Hepatocyte (in vitro differentiated cells): ENCODE measurements at places on chromosomes 1 and 21.

- no peak for DNase-seq
These were observed 27.4 kb downstream of the ELF3 start for GRCh38 chr1:202037706-202038296.

DNA sequence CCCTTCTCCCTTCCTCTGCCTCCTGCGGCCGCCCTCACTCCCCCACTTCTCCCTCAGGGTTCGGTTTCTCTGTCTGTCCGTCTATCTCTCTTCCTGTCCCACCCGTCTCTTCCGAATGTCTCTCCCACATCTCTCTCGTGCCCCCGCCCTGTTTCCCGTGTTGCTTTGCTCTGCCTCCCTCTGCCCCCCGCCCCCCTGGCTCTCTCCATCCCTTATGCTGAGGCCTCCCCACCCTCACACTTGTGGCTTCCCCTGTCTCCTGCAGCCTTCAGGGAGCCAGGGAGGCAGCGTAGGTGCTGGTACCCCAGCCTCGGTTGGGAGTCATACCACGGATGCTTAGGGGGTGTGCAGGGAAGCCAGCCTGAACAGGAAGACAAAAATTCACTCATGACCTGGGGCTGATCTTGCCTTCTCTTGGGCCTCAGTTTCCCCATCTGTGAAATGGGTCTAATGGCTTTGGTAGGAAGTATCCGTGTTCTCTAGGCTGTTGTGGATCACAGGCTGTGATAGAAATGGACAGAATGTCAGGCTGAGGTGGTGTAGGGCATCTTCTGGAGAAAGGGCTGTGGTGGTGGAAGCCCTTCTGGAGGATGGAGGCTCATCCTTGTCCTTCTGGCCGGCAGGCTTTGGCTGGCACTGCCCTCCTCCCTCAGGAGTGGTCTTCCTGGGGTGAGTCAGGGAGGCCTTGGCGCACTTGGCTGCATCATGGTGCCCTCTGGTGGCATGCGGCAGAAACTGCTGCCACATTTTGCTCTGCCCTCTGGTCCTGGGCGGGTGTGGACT lies 55.5 kb downstream of the FOXO6 start:
- peak; percentile 84 for DNase-seq

DNA sequence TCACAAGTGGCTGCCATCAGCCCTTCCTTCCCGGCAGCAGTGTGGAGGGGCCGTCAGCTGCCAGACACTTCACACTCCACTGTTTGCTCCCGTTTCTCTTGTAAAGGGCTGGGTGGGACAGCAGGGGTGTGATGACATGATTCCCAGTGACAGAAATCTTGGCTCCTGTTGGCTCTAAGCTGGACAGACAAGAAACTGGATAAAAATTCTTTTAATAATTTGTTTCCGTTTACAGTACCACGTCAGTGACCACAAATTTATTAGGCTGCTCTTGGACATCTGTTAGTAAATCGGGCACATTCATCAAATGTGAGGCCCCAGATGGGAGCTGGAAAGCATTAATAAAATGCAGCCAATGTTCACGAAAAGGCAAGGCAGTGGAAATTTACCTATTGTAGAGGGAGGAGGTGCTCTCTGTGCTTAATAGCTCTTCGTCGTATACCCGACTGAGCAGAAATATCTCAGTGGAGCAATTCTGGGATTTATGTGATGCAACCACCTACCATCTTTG lies 353.7 kb upstream of the GREM2 start:
- DNase-seq, result peak; percentile 8

- DNase-seq, result no peak
These were observed 29.0 kb downstream of the DNAH14 start for GRCh38 chr1:224958490-224958889.

DNA sequence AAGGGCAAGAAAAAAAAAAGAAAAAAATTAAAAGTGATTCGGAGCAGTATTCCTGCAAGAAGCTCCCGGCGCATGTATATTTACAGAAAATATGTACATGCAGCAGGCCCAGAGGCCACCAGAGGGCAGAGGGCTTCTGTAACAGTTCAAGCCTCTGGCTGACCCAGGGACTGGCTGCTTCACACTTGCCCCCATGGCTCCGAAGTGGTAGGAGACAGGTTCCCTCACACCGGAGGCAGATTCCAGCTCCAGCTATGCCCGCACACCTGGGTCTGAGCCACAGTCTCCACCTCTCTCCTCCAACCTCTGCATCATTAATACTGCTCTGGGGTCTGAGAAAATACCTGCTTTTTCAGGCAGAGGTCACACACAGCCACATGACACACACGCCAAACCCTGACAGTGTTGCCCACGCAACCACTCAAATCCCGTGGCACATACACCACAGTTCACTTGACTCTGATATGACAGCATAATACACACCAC lies 2.2 kb upstream of the ARHGAP30 start:
- DNase-seq, result peak; percentile 74

GRCh38 chr1:198298640-198299039 lies 141.8 kb downstream of the NEK7 start:
- DNase-seq, result no peak

- peak; percentile 37 for DNase-seq
These were observed 30.8 kb upstream of the RPTN start for GRCh38 chr1:152189657-152190442.

GRCh38 chr1:32240140-32240951 lies 6.7 kb upstream of the FAM167B start:
- peak; percentile 77 for DNase-seq
